ENCODE measurements at places on chromosomes 6 and 20.
A peak's percentile ranks its signal among the peaks of the same experiment; 100 is the strongest.

DNA sequence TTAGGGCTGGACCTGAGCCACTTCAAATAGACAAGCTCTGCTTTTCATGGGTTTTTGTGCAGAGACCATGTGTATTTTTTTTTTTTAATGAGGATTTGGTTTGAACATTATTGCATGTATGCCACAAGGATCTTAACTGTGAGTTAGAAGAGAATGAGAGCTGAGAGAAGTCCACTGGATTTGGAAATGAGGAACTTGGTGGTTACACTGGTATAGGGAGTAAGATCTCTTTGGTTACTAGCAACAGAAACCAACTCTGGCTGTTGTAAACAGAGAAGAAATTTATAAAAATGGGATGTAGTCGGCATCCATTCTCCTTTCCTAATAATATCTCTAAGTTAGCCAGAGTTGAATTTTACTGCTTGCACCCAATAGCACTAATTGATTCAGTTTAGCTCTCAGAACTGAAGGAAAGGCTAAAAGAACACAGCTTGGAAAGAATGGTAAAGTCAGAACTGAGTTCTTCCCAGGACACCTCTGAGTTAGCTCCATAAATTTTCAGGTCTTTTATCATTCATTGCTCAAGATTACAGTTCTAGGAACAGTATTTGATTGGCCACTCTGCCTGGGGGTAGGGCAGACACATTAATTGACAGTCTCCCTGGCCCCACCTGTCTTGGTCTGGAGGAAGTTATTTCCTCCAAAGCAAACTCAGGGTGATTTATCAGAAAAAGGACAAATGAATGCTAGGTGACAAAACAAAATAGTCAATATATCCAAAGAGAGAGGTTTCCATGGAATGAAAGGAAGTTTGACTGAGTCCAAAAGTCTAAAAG is 3.9 kb upstream of the WFDC2 start:
- no peak for DNase-seq

DNA sequence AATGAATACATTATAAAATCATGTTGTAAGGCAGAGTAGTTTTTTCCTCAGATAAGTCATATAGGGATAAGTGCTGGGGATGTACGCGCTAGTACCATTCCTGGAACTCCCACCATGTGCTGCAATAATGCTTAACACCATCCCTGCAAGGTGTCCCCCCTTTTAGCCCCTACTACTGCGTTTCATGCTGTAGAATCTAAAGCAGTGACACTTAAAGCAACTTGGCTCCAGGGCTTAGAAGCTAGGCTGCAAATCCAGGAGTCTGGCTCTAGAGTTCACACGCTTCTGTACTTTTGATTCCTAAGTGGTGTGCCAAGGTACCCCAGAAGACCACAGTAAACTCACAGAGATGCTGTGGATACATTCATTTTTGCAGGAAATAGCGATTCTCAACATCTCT is 183.1 kb downstream of the DOK5 start:
- DNase-seq, result no peak

DNA sequence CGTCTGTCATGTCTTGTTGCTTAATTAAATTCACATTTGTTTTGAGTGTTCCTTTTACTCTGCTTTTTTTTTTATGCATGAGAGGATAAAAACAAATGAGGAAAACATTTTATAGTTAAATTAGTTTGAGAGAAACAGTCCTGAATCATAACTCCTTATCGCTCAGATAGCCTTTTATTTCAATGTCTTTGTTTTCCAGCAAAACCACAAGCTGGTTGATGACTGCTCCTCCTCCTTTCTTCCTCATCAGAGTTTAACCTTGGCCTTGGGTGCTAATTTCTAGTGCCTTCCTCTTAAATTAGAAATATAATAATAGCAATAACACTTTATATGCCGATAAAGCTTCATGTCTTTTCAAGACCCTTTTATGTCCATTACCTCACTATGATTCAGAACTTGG is 3.1 kb downstream of the NOX3 start:
- DNase-seq, result no peak

DNA sequence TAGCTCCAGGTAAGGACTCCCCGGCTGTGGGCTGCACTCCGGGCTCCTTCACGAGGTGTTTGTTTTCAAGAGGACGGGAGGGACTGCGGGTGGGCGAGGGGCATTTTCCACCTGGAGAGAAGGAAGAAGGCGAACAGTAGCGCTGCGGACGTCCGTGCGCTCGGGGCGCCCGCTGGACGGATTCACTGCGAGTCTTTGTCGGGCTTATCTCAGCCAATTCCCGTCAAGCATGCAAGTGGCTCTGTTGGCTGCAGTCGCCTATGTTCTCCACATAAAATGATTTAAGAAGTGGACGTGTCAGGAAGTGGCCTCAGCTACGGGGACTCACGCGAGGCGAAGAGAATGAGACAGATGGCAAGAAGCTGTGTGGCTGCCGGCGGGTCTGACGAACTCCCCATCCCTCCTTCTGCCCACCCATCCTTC is 332 bp downstream of the GRIK2 start:
- peak; percentile 26 for DNase-seq

DNA sequence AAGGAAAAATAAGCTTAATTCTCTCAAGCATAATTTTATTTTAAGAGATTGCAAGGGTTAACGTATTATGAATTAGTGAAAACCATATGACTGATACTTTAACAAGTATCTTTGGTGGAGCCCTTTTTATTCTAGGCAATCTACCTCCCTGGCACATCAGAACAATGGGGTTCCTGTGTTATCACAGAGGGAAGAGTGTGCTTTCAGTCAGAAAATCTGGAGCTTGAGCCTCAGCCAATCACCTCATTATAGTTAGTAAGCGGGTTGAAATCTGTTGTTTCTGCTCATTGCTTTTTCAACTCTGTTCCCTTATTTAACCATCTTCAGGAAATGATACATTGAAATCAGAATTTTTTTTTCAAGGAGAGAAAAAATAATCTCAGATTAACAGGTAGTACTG is 391 bp downstream of the ADGRF1 start:
- no peak for DNase-seq

- no peak for DNase-seq
These were observed 554.3 kb downstream of the EPHA7 start for GRCh38 chr6:92864966-92865555.

DNA sequence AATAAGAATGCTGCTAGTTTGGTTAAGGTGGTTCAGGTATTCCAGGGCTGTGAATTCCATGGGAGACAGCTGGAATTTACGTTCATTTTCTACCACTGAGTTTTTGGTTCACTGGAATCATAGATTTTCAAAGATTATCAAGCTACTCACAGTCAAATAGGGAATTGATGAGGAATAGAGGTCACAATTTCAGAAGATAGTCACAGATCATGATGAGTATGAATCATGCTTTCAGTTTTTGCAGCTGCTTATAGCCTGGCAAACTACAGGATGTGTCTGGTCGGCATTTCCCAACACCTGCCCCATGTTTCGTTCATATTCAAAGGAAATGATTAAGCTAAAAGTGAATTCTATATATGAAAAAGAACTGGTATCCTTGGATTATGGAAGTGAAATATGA is 58.7 kb downstream of the BCKDHB start:
- peak; percentile 50 for DNase-seq

GRCh38 chr20:9110916-9111432 is 42.1 kb downstream of the PLCB4 start:
- no peak for DNase-seq

DNA sequence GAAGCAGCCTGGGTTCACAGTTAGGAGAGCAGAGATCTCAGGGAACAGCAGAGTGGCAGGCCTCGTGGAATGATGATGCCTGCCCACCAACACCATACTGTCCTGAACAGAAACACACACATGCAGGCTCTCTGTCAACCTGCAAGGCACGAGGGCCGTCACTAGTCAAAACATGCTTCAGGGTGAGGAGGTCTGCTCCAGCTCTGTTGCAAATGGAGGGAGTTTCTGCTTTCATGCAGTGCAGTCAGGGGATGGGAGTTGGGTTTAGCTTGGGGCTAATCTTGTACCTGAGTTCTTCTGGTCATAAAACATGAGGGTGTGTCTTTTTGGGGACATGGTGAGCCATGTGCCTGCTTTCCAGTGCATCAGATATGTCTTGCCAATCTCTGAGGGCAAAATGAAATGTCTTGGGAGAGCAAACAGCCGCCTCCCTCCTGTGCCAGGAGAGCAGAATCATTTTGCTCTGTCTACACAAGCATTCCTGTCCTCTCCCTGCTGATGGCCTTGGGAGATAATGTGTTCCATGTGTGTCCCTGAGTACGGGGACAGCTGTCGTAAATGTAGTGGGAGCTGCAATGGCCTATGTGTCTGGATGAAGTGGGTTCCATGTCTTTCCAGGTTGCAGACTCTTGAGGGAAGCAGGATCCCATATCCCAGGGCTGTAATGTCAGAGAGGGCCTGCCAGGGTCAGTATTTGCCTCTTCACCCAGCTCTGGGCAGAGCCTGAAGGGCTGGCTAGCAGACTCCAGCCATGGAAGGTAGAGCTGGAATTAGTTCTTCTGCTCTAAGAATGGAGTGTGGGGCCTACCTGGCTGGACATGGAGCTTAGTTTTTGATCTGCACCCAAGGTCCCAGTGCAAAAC is 40.6 kb downstream of the MAFB start:
- DNase-seq, result no peak

GRCh38 chr20:3218307-3218988 is 9.2 kb downstream of the ITPA start:
- peak; percentile 31 for DNase-seq

DNA sequence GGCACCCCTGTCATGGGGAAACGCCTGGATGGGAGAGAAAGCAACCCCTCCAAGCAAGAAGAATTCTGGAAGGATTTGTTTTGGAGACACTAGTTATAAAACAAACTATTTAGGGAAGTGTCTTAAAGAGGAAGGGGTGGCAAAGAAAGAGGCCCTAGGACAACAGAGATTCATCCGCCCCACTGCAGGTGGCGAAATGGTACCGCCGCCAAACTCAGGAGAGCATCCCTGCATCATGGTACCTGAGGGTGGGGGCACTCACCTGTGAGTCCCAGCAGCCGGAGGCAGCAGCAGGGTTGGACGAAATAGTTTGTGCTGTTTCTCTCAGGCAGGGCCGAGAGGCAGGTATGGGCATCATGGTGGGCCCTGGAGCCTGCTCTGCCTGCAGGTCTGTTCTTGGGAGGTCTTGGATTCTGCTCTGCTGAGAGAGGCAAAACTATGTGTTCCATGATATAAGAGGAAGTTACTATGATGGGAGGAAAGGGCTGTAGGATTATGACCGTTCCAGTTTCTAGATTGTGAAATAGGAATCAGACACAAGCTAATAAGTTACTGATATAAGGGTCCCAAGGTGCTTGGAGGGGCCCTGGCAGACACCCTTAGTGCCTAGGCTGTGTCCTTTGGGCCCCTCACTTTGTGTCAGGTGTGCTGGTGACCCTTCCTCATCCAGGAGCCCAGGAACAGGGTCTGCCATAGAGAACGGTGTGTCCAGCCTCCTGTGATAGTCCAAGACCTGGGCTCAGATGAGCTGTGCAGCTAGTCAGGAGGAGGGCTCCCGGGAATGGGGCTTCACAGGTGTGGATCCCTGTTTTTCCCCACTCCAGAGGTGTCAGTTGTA is 20.4 kb downstream of the SIRPD start:
- no peak for DNase-seq

DNA sequence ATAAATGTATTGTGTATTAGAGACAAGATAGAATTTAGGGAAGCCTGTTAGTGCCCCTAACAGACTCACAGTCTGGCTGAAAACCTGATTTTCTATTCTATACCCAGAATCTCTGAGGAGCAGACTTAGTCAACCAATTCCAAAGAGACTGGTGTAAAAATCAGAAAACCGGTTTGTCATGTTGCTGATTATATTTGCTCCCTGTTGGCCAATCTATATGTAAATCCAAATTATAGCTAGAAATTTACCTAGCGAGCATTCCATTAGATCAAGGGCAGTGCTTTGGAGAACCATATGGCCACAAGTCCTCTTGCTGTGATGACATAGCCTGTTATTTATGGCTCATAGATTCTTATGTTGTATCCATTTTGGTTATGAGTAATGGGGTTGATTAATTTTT is 4.8 kb downstream of the NFYA start:
- DNase-seq, result no peak

DNA sequence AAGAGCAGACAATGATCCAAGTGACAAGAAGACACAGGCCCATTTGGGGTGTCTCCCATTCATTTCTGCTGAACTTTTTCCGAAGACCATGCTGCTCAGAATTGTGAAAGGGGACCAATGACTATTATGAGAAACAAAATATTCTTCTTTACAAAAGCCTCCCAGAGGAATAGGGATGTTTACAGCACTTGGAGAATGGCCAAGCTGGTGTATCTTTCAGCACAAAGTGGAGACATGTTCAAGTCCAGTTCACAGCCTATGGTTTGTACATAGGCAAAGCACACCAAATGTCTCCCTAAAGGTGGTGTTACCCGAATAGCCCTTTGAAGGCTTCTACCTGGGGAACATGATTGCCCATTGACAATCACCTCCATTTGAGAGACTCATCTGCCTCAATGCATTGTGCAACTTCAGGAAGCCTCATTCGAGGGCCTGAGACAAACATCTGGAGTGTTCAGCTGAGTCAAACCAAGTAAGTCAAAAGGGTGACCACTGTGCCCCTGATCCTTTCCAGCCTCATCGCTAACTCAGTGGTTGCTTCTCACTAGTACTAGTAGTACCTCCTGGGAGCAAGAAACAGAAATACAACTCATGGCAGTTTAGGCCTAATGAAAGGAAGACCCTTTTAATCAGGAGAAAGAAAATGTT is 451.0 kb upstream of the MARCKS start:
- no peak for DNase-seq

All from fibroblast of upper back skin (primary cell).